CD4-positive, alpha-beta T cell treated with Interleukin-15 for 4 hours (primary cell): ENCODE measurements at places on chromosomes 1 and 21.

- DNase-seq: no peak
Observed at GRCh38 chr21:32702702-32703101, 25.1 kb downstream of the SYNJ1 start.

DNA sequence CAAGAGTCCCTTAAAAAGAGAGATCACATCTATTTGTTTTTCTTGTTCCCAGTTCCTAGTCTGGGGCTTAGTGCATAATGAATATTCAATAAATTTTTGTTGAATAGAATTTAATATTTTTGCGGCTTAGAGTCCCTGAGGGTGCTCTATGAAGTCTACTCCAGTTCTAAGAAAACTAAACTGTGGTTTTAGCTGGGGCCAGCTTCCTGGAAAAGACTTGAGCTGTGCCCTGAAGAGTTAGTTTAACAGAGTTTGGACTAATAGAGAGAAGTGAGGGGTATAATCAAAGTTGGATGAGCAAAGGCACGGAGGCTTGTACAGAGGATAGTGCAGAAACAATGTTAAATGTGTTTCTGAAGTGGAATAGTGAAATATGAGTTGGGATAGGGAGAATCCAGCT, 168.9 kb downstream of the FASLG start:
- DNase-seq: peak; percentile 40

DNA sequence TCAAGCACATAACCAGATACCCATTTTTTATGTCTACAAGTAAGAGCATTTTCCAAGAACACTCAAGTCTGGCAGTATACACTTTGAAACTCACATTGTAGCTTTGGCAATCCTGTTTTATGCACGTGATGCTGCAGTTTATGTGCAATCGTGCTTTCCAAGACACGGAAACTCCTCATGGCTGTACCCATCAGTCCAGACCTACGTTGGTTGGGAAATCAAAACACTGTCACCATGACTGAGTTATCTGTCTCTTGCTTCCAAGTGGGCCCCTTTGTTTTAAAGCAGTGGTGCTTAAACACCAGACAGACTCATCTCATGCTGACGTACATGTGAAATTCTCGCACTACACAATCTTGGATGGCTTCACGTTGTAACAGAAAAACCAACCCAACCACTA, 192.8 kb downstream of the LTN1 start:
- no peak for DNase-seq

DNA sequence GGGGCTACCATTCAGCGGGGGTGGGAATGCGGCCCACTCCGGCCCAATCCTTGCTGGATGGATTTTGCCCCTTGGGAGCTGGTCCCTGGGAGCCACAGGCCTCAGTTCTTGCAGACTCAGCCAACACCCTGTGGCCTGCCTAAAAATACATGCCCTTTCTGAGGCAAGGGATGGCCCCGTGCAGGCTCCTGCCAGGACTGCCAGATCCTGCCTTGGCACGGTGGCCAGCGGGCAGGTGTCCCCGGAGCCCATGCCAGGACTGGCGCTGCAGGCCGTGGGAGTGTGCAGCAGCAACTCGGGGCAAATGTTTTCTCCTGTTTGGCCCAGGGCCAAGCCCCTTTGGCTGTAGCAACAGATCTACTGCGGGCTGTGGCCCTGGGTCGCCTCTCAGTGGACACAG, 1.6 kb upstream of the PANK4 start:
- DNase-seq: no peak

DNA sequence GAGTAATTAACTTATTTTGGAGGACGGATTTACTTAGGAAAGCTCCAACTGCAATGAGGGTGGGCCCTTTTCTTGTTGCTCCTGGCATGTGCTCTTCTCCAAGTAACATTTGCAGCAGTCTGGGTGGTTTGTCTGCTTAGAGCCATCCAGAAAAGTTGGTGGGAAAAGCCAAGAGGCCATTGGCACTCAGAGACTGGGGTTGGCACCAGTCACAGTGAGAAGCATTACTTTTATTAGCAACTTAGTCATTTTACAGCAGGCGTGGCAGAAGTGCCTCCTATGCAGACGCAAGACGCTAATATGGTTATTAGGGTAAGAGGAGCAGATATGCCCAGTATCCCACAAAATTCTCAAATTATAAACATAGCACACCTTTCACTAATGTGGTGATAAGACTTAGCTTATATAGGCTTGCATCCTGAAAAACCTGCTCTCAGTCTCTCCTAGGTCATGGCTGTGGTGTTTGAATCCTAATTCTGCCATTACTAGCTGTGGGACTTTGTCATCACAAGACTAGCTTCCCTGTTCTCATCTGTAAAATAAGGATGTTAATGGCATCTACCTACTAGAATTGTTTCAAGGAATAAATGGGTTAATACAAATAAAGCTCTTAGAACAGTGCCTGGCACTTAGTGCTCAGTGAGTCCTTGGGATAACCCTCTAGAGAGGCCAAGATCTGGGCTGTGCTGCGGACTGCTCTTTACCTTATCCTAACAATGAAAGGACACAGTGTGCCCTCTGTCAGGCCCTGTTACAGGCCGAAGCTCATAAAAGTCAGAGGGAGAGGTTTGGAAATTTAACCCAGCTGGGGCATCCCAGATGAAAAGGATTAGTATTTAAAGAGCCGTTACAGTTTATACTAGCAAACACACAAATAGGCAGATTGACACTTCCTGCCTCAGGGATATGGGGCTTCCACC, 154.6 kb downstream of the ROR1 start:
- DNase-seq: no peak

GRCh38 chr1:113369040-113369439, 21.3 kb upstream of the MAGI3 start:
- no peak for DNase-seq
